Cortex of kidney (tissue), 1 donor: ENCODE measurements at places on chromosomes 4 and X.

DNA sequence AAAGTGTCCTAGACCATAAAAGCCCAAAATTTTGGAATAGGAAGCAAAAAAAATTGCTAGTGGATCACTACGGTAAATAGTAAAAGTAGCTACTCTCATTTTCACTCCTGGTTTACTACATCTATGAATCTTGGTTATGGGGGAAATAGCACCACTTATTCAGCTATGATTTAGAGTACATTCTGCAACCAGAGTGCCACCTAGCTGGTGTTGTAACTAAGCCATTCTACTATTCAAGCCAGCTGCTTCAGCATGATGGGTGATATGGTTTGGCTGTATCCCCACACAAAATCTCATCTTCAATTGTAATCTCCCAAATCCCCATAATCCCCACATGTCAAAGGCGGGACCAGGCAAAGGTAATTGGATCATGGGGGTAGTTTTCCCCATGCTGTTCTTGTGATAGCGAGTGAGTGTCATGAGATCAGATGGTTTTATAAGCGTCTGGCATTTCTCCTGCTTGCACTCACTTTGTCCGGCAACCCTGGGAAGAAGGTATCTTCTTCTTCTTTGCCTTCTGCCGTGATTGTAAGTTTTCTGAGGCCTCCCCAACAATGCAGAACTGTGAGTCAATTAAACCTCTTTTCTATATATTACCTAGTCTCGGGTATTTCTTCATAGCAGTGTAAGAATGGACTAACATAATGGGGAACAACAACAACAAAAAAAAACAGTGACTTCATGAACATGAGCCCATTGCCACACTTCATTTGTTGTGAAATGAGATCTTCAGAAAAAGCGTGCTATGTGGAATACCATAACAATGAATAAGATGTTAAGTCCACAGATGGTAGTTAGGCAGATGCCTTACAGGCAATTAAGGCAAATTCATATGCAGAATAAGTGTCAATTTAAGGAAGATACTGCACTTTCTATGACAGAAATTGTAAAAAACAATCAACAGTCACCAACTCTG is 280.1 kb downstream of the PABPC4L start:
- DNase-seq = no peak

DNA sequence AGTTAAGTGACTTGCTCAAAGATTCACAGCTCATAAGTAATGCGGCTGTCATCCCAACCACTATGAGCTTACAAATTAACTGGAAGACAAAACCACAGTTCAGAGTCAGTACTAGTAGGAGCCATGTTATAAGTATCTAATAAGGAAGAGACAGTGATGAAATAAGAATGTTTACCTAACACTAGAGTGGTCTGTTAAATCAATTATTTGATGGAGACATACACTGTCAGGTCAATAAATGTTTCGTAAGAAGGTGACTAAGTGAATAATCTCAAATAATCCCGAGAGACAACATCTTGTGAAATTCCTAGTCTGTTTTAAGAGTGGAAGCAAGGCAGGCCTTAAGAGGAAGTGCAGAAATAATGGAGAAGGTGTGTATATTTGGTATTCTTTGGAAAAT is 25.8 kb upstream of the AMELX start:
- no peak for DNase-seq

GRCh38 chr4:76301068-76301774 is 5.3 kb upstream of the STBD1 start:
- no peak for DNase-seq

DNA sequence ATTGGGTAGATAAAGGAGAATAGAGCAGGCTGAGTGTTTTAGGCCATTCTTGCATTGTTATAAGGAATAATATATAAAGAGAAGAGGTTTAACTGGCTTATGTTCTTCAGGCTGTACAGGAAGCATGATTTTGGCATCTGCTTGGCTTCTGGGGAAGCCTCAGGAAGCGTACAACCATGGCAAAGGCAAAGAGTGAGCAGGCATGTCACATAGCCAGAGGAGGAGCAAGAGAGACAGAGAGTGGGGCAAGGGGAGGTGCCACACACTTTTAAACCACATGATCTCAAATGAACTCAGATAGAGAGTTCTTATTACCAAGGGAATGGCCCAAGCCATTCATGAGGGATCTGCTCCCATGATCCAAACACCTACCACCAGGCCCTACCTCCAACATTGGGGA is 4.4 kb upstream of the METTL14 start:
- no peak for DNase-seq

- no peak for DNase-seq
Observed at GRCh38 chr4:125440814-125441213, 126.1 kb downstream of the FAT4 start.

DNA sequence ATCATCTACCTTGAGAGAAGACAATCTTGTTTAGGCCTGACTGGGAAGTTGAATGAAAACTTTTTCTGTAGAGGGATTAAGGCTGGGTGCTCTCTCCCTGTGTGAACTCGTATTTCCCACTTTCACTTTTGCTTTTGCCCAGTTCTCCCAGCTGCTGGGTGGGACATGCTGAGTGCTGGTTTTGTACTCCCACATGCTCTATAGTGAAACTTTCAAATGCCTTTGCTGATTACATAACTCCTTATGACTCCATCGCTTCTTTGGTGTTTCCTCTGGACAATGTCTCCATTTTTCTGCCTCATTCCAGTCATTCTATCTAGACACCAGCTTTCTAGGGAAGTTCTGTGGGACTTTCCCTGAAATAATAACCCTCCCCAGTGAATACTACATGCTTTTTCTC is 100.5 kb downstream of the CLNK start:
- no peak for DNase-seq

GRCh38 chr4:169658975-169659715 is 38.8 kb downstream of the CLCN3 start:
- DNase-seq = no peak

- DNase-seq = no peak
Observed at GRCh38 chr4:104868533-104868932, 278.1 kb upstream of the TET2 start.

- DNase-seq = no peak
Observed at GRCh38 chr4:142815834-142816233, 30.3 kb downstream of the INPP4B start.

DNA sequence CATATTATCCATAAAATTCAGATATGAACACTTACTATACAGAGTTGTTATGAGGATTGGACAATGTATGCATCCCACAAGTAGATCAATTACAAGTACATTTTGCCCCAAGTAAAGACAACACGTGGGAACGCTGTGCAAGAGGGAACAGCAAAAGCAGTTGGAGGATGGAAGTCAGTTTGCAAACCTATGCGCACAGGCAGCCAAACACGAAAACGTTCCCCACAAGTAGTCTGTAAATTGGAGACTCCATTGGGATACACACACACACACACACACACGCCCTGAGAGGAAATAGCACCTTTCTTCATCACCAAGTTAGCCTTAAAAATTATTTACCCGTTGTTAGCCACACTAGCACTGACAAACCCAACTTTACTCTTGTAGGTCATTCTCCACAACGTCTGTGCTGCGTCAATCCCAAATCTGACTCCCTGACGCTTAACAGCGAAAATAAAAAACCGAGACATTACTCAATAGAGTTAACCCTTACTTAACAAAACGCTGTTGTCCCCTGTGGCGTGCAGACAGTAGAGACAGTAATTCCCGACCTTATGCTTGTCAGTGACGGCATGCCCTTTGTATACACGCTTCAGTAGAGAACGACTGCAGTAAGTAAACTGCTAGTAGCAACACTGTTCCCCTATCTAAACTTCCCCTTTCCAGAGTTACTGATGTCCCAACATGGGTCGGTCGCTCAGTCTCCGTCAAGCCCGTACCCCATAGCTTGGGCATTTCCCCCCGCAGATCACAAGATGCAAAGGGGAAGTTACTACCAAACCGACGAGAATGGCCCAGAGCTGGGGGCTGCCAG is 730 bp downstream of the MANBA start:
- no peak for DNase-seq

DNA sequence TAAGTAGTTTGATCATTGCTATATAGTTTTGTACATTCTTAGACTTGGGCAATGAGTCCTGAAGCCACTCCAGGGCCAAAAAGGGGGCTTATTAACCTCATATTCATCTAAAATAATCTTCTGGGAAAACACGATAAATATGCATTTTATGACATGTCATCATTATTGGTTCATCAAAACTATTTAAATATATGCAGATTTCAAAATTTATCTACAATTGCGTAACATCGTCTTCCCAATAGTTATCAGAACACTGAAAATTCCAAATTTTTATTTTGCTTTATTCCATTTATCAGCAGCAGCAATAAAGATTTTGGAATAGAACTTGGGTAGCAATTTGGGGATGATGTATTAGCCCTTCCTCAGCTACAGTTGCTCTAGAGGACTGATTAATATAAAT is 550.0 kb downstream of the IQCM start:
- DNase-seq = no peak

DNA sequence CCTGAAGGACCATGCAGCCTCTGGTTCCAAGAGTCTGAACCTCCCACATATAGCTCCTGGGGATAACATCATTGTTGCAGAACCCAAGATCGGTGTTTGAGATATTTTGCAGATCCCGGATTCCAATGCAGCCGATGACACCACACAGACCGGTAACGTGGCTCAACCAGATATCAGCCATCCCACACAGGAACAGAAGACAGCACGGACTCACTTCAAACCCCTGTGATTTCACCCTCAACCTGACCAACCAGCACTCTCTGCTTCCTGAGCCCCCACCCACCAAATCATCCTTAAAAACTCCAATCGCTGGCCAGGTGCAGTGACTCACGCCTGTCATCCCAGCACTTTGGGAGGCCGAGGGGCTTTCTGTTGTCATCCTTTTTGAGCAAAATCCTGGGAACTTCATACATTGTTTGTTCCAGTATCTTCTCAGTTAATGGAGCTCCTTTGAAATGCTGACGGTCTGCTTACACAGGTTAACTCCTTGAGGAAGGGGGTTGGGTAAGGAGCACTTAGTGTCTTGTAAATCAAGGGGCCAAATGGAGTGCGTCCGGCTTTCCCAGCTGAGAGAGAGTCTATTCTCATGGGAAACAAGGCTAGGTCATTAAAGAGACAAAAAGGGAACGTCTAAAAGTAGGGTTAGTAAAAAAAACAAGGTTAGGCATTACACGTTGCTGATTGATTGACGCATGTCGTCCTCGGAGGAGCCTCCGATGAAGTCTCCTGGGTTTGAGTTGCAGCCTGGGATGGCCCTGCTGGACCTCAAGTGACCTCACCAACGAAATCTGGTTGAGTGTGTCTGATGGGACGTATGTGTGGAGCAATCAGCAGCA is 230.4 kb downstream of the CRLF2 start:
- DNase-seq = no peak

DNA sequence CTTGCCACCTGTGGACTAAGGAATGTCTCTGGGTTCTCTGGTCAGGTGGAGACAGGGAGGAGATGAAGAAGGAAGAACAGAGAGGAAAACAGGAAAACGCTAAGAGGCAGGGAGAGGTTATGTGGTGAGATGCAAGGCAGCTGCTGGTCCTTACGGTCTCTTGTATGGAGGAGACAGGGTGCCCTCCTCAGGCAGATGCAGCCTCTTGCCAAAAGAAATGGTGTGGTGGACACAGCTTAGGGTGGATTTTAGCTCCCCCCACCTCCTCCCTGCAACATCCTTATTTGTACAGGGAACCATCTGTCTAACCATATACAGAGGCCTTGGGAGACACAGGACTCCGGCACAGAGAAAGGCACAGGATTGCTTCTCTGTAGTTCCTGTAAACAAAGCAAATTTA is 9.7 kb downstream of the OCIAD2 start:
- no peak for DNase-seq
